PC-3 (cell line): ENCODE measurements at places on chromosomes 7 and 10.

DNA sequence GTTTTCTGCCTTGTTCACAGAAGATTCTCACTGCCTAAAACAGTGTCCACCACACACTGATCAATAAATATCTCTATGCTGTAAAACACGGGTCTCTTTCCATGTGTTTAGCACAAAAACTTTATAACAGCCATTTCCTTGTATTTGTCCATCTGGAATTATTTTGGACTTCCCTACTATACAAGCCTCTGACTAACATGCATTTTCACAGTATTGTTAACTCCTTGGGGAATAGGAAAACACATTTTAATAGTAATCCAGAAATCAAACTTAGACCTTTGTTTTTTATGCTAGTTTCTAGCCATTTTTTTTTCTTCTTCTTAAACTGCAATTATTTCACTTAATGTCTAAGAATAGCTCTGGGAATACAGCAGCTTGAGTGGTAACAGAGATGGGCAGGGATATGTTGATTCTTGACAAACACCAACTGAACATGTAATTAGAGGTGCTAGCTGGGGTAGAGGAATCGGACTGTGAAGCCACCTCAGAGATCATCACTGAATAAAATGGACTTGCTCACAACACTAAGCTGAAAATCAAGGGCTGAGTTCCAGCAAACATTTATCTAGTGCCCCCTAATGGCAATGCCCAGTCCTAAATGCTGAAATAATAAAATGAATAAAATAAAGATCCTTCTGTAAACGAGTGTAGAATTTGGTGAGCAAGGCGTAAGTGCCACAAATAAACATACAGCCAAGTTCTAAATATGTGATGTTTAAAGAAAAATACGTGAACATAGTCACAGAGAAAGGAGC, 593.1 kb downstream of the SORCS1 start:
- DNase-seq, result peak; percentile 68

DNA sequence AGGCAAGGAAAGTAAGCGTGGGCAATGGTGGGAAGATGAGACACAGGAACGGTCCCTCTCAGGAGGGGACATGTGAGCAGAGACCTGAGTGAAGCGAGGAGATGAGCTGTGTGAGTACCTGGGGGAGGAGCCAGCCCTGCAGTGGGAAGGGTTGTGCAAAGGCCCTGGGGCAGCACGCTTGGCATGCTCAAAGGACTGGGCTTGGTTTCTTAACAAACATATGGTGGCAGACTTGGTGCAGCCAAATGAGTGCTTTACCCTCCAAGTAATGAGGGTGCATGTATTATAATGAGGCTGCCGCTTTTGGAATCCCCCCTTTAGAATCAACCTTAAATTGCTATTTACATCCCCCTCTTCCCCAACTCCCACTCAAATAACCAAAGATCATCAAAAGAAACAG, 152.7 kb upstream of the FRMD4A start:
- no peak for DNase-seq

GRCh38 chr10:79100771-79101170, 32.0 kb downstream of the ZMIZ1 start:
- no peak for DNase-seq

GRCh38 chr7:18900236-18900635, 217.2 kb downstream of the TWIST1 start:
- no peak for DNase-seq

GRCh38 chr10:128027822-128028507, 98.3 kb downstream of the MKI67 start:
- no peak for DNase-seq

DNA sequence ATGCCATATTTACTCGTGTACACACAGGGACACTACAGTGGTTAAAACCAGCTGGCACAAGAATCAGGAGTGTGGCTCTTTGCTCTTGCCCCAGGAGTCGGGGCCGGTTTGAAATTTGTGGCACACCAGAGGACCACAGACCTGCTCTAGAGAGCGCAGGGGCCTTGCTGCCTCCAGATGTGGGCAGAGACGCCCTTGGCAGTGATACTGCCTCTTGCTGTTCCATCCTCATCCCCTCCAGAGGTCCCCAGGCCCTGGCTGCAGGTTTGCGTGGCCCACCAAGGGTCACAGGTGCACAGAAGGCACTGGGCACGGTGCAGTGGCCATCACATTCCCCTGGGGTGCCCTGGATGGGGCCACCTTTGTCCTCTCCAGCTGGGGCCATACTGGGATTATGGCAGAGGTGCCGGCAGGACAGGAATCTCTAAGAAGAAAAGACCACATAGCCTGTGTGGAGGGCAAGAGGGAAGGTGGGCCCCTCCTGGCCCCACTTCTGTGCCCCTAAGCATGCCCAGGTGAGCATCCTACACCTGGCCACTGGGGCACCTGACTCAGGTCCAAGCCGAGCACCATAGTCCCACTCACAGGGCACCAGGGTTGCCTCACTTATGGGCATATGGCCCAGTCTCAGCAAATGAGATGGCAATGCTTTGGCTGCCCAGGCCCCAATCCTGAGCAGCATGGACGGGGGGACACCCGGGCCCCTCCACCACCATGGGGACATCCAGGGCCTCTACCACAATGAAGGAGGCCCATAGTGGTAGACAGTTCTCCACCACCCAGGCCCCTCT, 45.6 kb downstream of the FOXL3 start:
- no peak for DNase-seq

- peak; percentile 30 for DNase-seq
Measured at GRCh38 chr10:71064413-71065118, 147.8 kb upstream of the UNC5B start.
